CD4-positive, alpha-beta T cell treated with Interleukin-17A for 1 hour (primary cell): ENCODE measurements at places on chromosomes 3 and 15.
A peak's percentile ranks its signal among the peaks of the same experiment; 100 is the strongest.

DNA sequence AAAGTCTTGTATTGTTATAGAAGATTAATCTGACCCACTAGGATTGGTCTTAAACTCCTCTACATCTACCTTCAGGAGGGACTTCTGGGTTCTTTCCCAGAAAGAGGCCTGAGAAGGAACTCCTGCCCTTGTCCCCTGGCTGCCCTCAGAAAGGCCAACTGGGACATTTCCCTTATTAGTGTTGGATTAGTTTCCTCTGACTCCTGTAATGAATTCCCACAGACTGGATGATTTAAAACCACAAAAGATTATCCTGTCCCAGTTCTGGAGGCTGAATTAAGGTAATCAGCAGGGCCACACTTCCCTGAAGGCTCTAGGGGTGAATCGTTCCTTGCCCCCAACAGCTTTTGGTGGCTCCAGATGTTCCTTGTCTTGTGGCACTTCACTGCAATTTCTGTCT is 102.8 kb upstream of the NMNAT3 start:
- no peak for DNase-seq

- DNase-seq: no peak
Observed at GRCh38 chr3:183883291-183884096, 1.2 kb downstream of the PARL start.

DNA sequence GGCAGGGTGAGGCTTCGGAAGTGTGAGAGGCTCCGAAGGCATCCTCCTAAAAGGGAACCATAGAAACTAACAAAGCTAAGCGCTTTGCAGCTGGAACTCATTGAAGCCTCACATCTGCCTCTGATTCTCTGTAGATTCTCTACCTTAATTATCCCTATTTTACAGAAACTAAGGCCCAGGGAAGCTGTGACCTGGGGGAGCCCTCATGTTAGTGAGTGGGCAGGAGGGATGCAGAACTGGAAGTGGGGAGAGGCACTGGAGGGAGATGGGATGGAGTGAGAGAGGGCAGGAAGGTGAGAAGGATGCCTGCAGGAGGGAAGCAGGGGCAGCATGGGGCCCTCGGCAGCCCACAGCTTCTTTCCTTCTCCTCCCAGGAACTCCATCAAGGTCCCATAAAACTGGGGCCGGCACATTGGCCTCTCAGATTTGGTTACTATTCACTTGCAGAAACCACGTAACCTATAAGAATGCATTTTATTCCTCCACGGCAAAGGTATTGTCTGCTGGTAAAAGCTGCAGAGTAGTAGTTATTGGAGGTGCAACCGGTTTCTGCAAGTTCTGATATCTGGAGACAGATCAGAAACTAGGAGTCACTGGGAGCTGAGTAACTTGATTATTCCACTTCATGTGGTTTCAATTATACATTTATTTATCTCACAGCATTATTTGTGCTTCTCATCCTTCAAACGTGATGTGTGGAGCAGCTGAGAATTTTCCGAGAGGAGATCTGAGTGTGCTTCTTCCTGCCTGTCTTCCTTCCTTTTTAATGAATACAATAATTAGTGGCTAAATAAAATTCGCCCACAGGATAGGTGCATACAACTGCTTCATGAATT is 24.0 kb upstream of the CHCHD6 start:
- no peak for DNase-seq

DNA sequence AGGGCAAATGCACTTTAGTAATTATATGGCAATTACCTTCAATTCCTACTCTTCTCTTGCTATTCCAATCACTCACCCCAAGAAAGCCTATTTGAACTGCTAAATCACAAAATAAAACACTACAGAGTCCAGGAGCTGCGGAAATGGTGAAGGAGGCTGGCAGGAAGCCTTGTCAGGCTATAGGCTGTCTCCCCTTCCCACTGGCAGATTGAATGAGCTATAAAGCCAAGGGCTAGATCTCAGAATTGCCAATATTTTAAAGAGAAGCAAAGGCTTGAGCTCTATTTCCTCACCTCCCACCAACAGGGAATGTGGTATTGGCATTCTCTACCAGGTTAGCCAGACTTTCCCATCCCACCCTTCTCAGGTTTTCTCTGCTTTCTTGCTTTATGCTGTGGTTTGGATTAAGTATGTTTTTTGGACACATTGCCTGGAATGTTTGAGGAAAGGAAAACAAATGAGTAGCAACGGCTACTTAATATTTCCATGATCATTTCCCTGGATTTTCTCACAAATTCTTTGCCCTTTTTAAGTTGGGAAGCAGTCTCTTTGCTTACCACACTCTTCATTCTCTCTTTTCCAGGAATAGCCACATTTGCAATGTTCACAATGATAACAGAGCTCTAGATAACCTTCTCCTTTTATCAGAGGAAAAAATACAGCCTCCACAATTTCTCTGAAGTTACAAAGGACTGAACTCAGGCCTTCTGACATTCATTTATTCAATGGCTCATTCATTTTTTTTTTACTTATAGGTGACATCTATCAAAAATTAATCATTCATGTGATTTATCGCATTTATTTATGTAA is 1125.4 kb downstream of the ROBO1 start:
- no peak for DNase-seq

- DNase-seq: no peak
Observed at GRCh38 chr3:112689385-112689784, 48.4 kb upstream of the CCDC80 start.

- no peak for DNase-seq
Observed at GRCh38 chr3:131756405-131756804, 253.6 kb upstream of the MRPL3 start.

DNA sequence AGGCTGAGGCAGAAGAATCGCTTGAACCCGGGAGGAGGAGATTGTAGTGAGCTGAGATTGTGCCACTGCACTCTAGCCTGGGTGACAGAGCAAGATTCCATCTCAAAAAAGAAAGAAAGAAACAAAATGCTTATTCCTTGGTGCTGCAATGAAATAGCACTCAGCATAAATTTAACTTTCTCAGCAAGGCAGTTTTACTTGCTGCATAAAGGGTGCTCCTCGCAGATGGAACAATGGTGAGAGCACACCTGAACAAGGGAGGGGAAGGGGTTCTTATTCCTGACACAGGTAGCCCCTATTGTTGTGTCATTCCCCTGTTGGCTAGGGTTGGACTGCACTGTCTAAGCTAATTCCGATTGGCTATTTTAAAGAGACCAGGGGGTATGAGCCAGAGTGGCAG is 17.1 kb downstream of the PAK2 start:
- no peak for DNase-seq

DNA sequence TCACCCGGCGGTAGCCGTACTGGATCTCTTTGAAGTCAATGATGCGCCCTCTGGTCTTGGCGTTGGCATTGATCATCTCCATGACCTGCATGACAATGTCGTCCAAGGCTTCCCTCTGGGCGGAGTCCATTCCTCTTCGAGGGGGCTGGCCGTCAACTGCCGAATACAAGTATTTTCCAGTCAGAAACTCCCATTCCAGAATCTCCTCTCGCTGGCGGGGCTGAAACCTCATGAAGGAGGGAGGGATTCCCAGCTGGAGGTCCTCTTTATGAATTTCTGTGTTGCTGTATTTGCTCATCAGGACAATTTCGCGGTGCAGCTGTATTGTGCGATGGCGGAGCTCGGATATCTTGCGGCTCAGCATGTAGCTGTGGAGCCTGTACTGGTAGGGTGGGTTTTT is 73.4 kb downstream of the CHSY1 start:
- no peak for DNase-seq

GRCh38 chr3:44477312-44478030 is at the start of gene ZNF445:
Gene ZNF445, minus strand, starts transcription at chr3:44477670. Its CDS starts 22,121 bp downstream, at chr3:44455549.
- DNase-seq: peak; percentile 83

DNA sequence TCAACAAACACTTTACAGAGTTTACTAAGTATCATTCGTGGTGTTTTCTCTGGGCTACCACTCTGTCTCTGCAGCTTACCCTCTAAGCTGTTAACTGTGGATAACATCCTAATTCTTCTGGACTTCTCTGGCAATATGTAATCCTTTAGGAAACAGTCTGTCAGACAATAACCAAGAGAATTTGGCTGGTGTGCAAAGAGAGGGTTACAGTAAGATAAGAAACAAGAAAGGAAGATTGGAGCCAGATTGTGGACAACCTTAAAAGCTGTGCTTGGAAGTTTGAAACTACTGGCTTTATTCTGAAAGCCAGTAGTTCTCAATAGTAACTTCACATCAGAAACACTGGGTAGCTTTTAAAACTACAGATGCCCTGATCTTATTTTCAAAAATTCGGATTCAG is 778 bp downstream of the ARL6 start:
- DNase-seq: no peak

DNA sequence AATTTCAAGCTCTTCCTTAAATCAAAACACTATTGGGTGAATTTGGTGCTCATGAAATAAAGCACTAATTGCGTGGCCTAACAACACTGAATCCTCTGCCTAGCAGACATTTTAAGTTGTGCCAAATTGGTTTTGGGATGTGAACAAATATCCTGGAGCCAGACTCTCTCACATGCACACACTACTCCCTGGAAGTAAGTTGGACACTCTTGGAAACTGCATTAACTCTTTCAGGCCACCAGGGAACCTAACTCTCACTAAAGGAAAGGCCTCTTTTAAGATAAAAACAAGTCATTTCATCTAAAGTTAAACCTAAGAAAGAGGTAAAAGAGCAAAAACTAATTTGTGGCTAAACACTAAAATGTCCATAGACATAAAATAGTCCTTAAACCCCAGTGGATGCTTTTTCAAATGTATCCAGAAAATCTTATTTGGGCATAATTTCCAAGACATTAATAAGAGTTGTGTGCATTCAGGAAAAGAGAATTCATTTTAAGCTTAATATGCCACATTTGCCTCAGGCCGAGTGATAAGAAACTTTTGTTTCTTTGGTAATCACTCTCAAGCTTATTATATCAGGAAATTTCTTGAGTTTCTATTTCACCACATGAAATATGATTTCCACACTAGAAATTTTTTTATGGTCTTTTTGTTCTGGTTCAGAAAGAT is 61.8 kb downstream of the ZBTB20 start:
- no peak for DNase-seq

DNA sequence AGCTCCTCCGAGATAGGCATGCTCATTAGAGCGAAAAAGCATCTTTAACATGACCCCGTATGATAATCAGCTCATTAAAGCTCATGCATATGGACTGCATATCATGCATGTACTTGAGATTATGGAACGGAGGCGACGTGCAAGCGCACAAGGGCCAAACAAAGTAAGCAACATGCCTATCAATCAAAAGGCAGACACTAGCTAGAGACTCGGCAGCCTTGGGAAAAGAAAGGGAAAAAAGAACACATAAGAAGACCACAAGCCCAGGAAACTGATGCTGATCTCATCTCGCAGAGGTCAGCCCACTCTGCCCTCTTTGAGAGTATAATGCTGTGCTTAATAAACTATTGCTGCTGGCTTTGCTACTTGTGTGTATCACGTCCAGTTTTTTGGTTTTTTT is 2.6 kb upstream of the ACOX2 start:
- DNase-seq: no peak

DNA sequence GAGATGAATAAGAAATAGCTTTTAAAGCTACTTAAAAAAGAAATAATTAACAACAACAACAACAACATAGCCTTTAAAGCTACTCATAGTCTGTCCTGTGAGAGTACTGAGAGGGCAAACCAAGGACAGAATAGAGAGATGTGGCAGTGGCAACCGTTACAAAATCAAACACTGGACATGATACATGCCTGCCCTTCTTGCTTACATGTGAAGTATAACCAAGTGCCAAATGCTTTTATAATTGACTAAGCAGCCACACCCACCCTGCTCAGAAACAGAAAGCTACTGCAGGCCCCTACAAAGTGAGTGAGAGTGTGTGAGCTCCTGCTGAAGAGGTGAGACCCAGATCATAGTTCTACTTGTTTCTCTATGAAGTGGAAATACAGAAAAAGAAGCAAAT is 38.4 kb downstream of the NDUFB4 start:
- DNase-seq: no peak

GRCh38 chr3:65291448-65292125 is 603.8 kb upstream of the ADAMTS9 start:
- DNase-seq: no peak

- DNase-seq: no peak
Observed at GRCh38 chr3:194273743-194274310, 77.3 kb downstream of the CPN2 start.

GRCh38 chr3:171173736-171174135 is 147.2 kb upstream of the SLC2A2 start:
- no peak for DNase-seq

DNA sequence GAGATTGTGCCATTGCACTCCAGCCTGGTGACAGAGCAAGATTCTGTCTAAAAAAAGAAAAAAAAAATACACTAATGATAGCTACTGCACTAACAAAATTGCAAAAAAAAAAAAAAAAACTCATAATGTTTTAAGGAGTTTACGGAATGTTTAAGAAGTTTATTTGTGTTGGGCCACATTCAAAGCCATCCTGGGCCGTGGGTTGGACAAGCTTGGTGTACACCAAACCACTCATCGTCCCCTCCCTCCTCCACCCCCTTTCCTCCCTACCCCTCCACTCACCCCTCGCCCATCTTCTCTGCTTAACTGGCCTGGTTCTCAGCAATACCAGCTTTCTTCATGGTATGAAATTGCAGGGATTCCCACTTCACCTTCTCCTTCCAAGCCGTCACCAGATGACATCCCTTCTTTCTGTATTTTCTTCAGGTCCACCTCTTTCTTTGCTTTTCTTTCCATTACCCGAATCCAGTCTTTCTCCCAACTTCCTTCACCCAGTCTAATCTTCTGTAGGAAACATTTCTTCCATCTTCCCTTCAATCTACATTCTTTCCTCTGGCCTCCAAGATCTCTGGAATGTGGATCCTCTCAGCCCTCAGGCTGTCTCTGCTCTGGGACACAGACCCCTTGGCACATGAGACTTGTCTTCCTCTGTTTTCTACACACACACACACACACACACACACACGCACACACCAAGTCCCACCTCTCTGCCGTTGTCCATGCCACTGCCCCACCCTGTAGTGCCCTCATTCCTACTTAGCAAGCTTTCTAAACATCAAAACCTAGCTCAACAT is 3.5 kb upstream of the MESP1 start:
- DNase-seq: no peak

DNA sequence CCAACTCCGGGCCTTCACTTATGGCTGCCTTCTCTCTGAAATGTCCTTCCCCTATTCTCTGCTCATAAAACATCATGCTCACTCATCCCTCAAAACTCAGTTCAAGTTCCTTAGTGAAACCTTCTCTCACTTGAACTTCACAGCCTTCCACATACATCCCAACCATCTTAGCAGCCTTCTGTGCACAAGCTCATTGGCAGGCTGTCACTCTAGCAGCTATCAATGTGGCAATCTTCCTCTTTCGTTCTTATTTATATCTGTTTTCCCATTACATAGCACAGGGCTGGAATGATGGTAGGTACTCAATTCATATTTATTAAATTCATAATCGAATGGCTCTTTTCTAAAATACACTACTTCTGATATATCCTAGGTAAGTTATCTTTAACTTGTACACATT is 66.4 kb upstream of the MCTP2 start:
- DNase-seq: no peak

DNA sequence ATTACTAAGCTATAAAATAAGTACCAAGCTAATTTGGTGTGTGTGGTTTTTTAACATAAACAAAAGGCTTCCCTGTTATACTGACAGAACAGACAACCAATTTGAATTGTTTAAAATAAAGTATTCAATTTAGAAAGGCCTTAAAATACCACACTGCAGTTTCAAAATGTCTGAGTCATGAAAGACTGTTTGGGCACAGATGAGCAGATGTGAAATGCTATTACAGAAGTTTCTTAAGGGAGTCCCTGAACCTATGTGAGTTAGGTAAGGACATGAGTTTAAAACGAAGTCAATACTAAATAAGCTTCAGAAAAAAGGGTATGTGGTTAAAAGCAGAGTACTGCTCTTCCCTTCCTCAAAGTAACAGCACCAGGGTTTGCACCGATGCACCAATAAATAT is 69.7 kb upstream of the SETMAR start:
- DNase-seq: no peak
